ENCODE measurements at places on chromosomes 7 and 10. TPM values are rescaled to one million over a fixed set of nuclear protein-coding genes. Genes with fewer than 3 reads are reported as not detected.
A peak's percentile ranks its signal among the peaks of the same experiment; 100 is the strongest.

GRCh38 chr7:103141753-103142404 lies 7.0 kb downstream of the NAPEPLD start:
- no peaks in the 10 kb centered on the region for H3K27me3 ChIP-seq
- H3K36me3 ChIP-seq = peaks cover 30% of the 10 kb centered on the region
- no peak overlapping the region for H3K4me3 ChIP-seq
- H3K4me1 ChIP-seq = peaks cover 17% of the 10 kb centered on the region

DNA sequence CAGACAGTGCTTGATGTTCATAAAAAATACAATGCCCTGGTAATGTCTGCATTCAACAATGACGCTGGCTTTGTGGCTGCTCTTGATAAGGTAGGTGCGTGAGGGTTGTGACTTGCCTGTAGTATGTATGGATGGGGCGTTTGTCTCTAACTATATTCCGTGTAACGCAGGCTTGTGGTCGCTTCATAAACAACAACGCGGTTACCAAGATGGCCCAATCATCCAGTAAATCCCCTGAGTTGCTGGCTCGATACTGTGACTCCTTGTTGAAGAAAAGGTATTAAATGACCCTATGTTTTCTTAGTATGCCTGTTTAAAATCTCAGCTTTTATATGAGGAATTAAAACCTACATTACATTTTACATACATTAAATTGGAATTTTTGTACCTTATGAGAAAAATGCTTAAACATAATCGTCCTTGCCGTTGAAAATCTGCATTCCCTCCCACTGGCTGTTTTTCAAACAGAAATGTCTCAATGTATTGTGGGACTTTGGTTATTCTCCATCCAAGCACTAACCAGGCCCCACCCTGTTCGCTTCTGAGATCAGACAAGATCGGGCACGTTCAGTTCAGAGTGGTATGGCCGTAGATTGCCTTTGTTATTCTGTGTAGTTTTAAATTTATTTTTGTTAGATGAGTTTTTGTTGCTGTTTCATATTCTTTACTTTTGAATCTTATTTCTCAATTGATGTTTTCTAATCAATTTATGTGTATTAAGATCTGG lies 85.3 kb downstream of the CUL1 start:
- no peak overlapping the region for H3K4me3 ChIP-seq
- H3K4me1 ChIP-seq = no peaks in the 10 kb centered on the region
- no peak overlapping the region for H3K27ac ChIP-seq
- no peaks in the 10 kb centered on the region for H3K27me3 ChIP-seq
- peaks cover 18% of the 10 kb centered on the region for H3K36me3 ChIP-seq

GRCh38 chr10:16887565-16887964 lies 70.3 kb upstream of the RSU1 start:
- no peak overlapping the region for H3K4me3 ChIP-seq
- peaks cover 8% of the 10 kb centered on the region for H3K27me3 ChIP-seq
- DNase-seq = no peak
- H3K36me3 ChIP-seq = peaks cover 2% of the 10 kb centered on the region

DNA sequence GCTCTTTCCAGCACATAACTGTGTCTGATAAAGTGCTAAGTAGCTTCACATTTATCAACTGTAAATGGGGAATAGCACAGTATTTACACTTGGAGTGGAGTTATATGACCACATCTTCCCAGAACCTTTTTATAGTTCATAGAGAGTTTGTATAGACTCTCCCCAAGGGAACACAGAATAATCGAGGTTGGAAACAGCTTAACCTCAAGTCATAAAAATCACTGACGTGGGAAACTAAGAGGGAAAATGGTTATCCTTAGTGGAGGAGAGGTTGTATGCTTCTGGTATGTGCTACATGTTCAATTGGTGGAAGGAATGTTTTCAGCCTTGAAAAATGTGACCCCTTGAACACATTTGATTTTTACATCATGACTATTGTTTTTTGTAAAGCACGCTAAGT lies 167.9 kb upstream of the KIAA1217 start:
- H3K36me3 ChIP-seq = no peaks in the 10 kb centered on the region
- DNase-seq = no peak
- H3K4me1 ChIP-seq = no peaks in the 10 kb centered on the region
- H3K27ac ChIP-seq = no peak overlapping the region
- no peak overlapping the region for H3K4me3 ChIP-seq

DNA sequence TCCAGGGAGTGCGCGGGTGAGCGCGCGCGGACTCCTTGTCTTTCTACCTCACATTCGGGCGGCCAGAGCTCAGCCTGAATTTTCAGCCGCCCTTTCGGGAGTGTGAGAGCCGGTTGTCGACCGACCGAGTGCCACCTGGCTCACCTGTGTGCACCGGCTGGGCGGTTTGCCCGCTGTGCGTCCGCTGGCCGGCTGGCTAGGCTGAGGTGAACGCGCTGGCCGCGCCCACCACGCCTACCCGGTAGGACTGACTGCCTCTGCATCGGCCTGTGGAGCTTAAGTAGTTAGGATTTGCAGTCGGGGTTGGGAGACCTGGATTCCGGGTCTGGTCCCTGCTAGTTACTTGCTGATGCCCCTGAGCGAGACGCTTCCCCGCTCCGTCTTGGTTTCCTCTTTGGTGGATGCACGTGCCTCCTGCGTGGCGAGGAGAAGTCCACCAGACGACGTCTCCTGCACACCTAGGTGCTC lies 553 bp downstream of the TSPAN15 start:
- H3K27me3 ChIP-seq = peaks cover 12% of the 10 kb centered on the region
- H3K36me3 ChIP-seq = no peaks in the 10 kb centered on the region
- H3K4me1 ChIP-seq = peaks cover 5% of the 10 kb centered on the region
- no peak overlapping the region for H3K27ac ChIP-seq
- H3K4me3 ChIP-seq = peak overlapping the region; percentile 82

DNA sequence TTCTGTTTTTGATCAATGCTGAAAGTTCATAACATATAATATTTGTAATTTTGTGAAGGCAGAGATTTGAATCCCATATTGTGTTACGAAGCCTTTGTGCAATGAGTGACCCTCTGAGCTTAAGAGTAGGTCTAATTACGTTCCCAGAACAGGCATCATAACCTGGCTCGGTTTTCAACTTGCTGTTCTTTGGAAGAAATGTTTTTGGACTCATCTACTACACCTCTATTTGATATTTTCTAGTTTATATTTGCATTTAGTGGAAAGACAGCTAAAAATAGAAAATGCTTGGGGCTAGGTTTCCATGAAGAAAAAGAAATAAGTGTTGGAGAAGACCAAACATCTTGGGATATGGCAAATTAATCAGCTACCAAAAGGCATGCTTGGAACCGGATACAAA lies 234.8 kb downstream of the AGMO start:
- no peaks in the 10 kb centered on the region for H3K4me1 ChIP-seq
- H3K4me3 ChIP-seq = no peak overlapping the region
- H3K27me3 ChIP-seq = no peaks in the 10 kb centered on the region
- no peaks in the 10 kb centered on the region for H3K36me3 ChIP-seq

DNA sequence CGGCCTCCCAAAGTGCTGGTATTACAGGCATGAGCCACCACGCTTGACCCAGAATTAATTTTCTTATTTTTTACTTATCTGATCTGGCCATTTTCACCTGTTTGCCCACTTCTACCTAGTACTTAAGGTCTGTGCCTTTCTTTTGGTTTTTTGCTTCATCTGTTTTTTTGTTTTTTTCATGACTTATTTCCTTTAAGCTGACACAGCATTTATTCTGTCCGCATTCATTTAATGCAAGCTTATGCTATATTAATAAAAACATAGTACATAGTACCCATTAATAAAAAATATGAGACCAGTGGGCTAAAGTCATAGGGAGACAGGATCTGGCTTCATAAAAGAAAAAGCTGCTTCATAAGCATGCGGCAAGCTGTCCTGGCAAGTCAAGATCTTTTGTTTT lies 205.4 kb downstream of the ZEB1 start:
- H3K36me3 ChIP-seq = peaks cover 30% of the 10 kb centered on the region
- no peak overlapping the region for H3K4me3 ChIP-seq
- no peaks in the 10 kb centered on the region for H3K27me3 ChIP-seq

DNA sequence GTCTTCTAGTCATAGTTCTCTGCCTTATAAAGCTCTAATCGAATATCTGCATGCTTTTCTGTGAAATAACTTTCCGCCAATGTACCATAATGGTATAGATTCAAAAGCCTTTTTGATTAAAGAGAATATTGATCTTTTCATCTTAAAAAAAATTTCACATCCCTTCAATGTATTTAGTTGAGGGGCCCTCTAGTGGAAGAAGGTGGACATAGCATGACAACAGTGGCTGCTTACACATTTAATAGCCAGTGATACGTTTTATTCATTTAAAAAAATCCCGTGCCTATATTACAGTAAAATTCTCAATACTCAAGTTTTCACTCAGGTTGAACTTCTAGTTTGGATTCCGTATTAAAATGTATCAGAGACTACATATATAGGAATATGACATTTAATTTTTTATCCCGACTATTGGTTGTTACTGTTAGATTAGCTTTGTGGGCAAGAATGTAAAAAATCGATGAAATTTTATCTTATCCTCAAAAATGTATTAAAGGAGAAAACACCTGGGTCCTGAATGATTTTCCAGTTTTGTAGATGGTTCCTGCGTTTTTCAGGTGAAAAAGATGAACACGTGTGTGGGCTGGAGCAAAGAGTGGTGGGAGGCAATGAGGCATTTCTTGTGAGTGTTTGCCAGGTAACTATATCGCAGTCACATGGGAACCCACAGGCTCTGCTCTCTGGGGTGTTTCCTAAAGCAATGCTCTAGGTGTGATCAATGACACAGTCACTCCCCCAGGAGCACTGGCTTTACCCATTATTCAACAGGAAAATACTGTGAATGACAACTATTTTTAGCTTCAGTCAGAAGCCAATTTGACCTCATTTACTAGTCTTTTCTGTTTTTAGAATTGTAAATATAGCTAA lies 24.1 kb upstream of the PNLIP start:
- no peak for DNase-seq
- H3K27ac ChIP-seq = no peak overlapping the region
- no peaks in the 10 kb centered on the region for H3K4me1 ChIP-seq
- H3K36me3 ChIP-seq = no peaks in the 10 kb centered on the region

DNA sequence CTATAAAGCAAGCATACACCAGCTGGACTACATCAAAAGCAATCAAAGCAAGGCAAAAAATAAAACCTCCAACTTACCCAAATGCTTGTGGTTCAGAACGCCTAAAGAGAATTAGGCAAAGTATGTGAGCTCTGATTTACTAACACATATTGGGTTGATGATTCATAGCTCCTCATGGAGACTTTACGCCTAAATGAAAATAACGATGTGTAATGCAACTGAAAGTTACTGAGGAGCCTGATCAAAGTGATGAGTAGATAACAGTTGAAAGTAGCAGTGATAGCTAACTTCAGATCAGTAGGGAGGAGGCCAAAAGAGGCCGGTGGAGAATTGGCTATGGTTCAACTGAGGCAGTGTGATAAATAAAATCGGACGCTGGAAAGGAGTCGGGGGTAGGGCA lies 85.0 kb downstream of the MPP7 start:
- H3K36me3 ChIP-seq = peaks cover 5% of the 10 kb centered on the region
- H3K27ac ChIP-seq = peak overlapping the region; percentile 47
- peak; percentile 6 for DNase-seq
- H3K4me1 ChIP-seq = peaks cover 35% of the 10 kb centered on the region

- H3K36me3 ChIP-seq = no peaks in the 10 kb centered on the region
- H3K27ac ChIP-seq = no peak overlapping the region
- DNase-seq = no peak
- H3K27me3 ChIP-seq = no peaks in the 10 kb centered on the region
- no peak overlapping the region for H3K4me3 ChIP-seq
Measured at GRCh38 chr7:124712017-124712416, 53.6 kb downstream of the GPR37 start.

GRCh38 chr10:4130685-4131084 lies 345.7 kb upstream of the KLF6 start:
- DNase-seq = no peak
- H3K4me1 ChIP-seq = peaks cover 30% of the 10 kb centered on the region
- H3K27ac ChIP-seq = no peak overlapping the region
- H3K36me3 ChIP-seq = peaks cover 6% of the 10 kb centered on the region
- peaks cover 5% of the 10 kb centered on the region for H3K27me3 ChIP-seq

GRCh38 chr10:14478604-14479003 lies 147.9 kb upstream of the FRMD4A start:
- peaks cover 11% of the 10 kb centered on the region for H3K27me3 ChIP-seq
- H3K36me3 ChIP-seq = no peaks in the 10 kb centered on the region
- DNase-seq = peak; percentile 9
- H3K4me1 ChIP-seq = no peaks in the 10 kb centered on the region

DNA sequence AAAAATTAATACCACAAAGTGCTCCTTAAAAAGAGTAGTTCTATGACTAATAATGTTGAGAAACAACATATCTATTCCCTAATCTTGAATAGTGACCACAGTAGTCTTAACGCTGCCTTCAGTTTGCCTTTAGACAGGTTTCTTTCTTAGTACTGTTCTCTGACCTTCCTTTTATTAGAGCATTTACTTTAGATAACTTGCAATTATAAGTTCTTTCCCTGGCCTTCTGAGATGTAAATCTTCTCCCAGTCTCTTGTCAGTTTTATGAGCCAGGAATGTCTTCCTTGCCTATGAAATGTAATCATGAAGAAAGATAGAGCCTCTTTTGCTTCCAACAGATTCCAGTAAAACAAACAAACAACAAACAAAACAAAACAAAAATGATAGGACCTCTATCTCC lies 1119.8 kb upstream of the LRRTM3 start:
- no peak overlapping the region for H3K4me3 ChIP-seq
- no peak for DNase-seq
- no peaks in the 10 kb centered on the region for H3K36me3 ChIP-seq
- no peak overlapping the region for H3K27ac ChIP-seq
- H3K4me1 ChIP-seq = no peaks in the 10 kb centered on the region

DNA sequence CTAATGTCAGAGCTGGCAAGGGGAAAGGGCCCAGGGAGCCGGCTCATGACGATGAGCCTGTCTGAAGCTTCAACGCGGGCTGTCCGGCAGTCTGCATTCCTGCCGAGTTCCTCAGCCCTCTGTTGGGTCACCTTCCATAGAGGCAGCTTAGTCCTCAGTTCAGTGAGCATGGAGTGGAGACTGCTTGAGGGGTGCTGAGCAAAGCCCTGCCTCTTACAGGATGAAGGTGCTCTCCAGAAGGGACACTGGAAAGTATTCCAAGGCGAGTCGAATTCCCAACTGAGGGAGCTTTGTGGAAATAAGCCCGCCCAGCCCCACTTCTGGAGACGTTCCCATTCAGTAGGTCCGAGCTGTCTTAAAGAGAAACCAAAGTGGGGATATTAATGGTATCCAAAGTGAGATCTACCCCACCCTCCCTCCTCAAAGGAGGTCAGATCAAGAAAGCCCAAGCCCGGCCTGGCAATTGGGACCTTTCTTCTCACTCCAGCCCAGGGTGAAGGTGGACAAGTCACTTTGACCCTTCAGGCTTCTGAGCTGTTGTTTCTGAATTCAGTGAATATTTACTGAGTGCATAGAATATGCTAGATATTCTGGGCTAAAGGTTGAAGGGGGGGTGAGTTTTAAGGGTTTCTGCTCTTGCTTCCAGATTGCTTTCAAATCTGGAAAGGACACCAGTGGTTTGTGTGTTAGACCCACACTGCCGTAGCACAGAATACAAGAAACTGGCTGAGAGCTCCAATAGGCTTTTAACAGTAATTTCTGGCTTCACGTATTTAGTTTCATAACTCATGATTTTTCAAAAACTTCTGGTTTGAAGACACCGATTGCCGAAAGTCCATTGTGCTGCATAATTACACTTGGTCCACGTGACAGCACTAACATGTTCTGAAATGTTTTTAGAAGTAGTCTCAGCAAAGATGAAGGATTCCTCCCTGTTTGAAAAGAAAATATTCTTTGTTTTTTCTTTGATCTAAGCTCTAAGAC lies 3.5 kb downstream of the EGFR start:
- no peak overlapping the region for H3K27ac ChIP-seq
- H3K4me1 ChIP-seq = no peaks in the 10 kb centered on the region
- peaks cover 2% of the 10 kb centered on the region for H3K36me3 ChIP-seq
- H3K4me3 ChIP-seq = no peak overlapping the region
- no peak for DNase-seq

The ICA1 gene
- total RNA-seq = 0.62 TPM

The SAP25 gene
- 4.4 TPM for total RNA-seq

The CASTOR2 gene
- total RNA-seq = 1.9 TPM

The CALHM3 gene
- not detected for total RNA-seq

The LLCFC1 gene
- total RNA-seq = not detected

The PDZD7 gene
- 0.66 TPM for total RNA-seq

The PAPOLB gene
- total RNA-seq = 0.04 TPM
